ENCODE measurements at places on chromosomes 1 and 21. TPM values are rescaled to one million over a fixed set of nuclear protein-coding genes. Genes with fewer than 3 reads are reported as not detected.

LCE2B gene
- not detected for total RNA-seq

ZMYND12 gene
- total RNA-seq: 1.7 TPM

TRIM63 gene
- total RNA-seq: not detected

CRP gene
- not detected for total RNA-seq

ATP1A4 gene
- not detected for total RNA-seq

ANGPTL3 gene
- total RNA-seq: not detected

CSRP1 gene
- 52.6 TPM for total RNA-seq

RNF186 gene
- not detected for total RNA-seq

CRYZ gene
- 19.5 TPM for total RNA-seq

STUM gene
- not detected for total RNA-seq

RCC2 gene
- 272 TPM for total RNA-seq

PLA2G2D gene
- not detected for total RNA-seq

DMRTA2 gene
- not detected for total RNA-seq

CGN gene
- 1.9 TPM for total RNA-seq

Data from activated T-cell treated with anti-CD3 and anti-CD28 coated beads, Interleukin-2, amount 50 U/mL, for 72 hours (primary cell).